ENCODE measurements at places on chromosomes 3 and 15.

DNA sequence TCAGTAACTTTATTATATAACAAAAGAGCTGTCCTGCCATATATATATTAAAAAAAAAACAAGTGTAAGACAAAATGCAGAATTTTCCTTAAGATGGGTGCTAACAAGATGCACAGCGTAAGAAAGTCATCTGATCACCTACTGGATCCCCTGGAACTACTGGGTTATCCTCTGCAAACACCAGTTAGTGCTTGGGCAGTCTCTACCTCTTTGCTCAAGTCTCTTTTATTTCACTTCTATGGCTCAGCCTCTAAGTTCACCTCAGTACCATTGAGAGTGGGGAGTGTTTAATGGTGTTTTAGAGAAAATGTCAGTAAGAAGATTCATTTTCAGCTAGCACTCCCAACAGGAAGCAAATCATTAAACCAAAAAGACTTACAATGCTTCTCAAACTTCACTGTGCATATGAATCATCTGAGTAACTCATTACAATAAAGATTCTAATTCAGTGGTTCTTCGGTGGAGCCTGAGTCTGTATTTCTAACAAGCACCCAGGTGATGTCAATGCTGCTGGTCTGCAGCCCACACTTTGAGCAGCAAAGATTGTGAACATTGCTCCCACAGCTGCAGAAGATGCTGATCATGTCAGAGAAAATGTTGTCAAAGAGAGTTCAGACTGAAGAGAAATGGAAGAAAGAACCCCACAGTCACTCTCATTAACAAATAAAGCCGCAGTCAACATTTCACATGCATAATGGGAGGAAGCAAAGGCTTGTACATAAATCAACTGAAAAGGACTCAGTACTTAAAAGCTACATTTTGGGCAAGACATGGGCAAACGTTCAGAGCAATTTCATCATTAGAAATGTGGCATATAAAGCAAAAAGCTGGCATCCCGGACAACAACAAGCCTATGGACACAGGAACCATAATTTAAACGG is 227.1 kb upstream of the ATP11B start:
- no peak for DNase-seq

- DNase-seq = no peak
Measured at GRCh38 chr3:72950801-72951200, 45.8 kb upstream of the PPP4R2 start.

DNA sequence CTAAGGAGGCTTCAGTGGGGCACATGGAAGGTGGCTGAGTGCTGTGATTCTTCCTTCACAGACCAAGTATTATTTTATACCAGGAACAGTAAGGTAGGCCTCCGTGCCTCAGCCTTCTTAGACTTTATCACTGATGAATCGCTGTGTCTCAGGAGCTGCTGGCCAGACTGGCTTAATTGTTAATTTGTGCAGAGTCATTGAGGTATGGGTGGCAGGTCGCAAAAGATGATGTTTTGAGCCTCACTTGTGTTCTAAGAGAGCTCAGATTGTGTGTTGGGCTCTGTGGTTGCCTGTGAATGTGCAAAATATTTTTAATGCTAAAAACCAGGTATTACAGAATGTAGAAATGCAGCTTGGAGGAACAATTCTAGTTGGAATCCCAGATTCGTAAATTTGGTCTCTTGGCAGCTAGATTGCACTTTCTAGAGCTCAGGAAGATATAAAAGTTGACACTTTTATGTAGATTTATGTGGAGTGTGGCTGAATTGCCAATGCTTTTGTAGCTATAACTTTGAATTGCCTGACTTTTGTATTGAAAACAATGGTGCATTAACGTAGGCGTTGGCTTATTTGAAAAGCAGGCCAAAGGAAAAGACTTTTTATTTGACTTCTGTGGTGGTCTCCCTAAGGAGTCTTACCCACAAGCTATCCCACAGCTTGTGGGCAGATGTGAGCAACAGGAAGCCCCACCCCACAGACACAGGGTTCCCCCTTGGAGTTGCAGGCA is 53.4 kb downstream of the LARS2 start:
- DNase-seq = peak; percentile 8

GRCh38 chr3:43247561-43248184 is 38.7 kb upstream of the SNRK start:
- DNase-seq = no peak

- no peak for DNase-seq
Measured at GRCh38 chr3:157671656-157672055, 168.4 kb upstream of the VEPH1 start.

DNA sequence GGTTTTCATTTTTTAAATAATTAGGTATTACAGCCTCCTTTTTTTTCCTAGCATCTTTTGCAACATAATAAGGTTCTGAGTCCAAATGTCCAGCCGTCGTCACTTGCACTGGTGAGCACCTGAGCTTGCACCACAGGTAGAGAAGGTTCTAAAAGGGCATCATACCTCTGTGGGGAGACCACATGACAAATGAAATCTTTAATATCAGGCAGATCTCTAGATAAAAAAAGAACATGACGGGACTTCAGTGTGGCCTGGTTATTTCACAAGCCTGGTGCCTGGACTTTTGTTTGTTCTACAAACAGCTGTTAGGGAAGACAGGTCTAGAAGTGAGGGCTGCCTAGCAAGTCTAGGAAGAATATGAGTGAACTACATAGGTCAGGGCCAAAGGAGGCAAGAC is 3.6 kb downstream of the ZBED2 start:
- DNase-seq = no peak

DNA sequence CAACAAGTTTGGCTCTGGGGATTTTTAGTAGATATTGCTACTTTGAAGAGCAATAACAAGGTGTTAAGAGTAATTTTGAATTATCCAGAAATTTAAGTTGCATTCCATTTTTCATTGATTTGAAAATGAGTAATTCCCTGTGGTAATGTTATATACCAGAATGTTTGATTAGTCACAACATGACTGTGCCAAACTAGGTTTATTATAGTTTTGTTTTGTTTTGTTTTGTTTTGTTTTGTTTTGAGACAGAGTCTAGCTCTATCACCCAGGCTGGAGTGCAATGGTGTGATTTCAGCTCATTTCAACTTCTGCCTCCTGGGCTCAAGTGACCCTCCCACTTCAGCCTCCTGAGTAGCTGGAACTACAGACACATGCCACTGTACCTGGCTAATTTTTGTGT is 40.7 kb downstream of the CNOT10 start:
- DNase-seq = no peak

- DNase-seq = no peak
Measured at GRCh38 chr15:99819981-99820718, 86.9 kb upstream of the LYSMD4 start.

DNA sequence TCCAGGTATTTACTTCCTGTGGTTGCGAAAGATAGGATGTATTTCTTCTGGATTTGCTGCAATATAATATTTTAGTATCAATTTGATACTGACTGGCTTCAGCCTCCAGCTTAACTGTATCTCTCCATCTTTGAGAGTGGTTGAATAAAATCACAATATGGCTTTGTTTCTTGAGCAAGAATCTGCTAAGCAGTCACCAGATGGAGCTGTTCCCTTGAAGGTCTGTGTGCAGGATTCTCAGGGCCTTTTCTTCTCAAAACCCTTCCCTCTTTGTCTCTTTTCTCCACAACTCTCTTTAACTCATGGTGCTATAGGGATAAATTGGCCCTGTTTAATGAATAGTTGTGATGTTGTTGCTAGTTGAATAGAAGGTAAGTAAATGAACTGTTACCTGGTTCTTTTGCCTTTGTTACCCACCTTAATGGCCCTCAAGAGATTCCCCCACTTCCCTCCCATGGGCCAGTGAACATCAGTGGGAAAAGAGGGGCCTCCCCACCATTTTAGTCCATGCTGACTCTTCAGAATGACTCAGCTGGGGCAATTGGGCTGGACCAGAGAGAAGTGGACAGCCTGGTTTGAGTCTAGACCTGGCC is 34.8 kb upstream of the RAB6B start:
- DNase-seq = peak; percentile 77

DNA sequence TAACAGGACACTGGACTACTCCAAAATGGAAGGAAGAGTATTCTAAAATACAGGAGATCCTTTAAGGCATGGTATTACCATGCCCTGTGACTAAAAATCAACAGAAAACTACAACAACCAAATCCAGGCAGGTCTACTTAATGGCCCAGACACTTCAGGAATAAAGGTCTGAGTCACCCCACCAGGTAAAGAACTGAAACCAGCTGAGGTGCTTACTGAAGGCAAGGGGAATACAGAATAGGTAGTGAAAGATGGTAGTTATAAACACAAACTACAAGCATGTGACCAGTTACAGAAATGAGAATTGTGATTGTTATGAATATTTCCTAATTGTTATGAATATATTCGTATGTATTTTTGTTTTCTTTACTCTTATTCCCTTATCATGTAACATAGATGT is 13.4 kb downstream of the IFT57 start:
- DNase-seq = no peak

DNA sequence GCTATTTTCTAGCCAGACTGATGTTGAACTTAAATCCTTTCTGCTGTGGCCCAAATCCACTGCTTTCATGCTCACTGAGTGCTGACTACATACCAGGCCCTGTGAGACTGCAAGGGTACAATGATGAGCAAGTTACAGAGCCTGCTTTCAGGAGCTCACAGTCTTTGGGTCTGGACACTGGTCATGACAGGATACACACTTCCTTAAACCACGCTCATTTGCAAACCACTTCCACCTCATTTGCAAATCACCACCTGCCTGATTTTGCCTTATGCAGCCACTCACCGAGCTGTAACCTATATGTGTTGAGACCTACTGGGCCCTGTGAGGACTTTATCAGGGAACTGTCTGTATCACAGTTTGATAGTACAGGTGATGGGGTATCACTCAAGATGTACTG is 50.2 kb upstream of the LRRC58 start:
- DNase-seq = no peak

DNA sequence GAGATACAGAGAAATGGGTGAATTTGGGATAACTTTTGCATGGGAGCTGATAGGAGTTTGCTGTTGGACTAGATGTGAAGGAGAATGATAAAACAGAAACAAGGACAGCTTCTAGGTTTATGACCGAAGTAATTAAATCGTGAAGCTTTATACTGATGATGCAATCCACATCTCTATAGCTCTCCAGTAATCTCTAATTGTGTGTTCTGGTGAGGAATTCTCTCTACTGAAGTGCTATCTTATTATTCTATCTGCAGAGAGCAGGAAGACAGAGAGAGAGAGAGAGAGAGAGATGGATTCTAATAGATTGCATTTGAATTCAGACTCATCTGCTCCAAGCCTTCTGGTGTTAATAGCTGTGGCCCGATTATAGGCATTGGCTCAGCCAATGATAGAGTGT is 113.5 kb upstream of the FRMD4B start:
- DNase-seq = no peak

DNA sequence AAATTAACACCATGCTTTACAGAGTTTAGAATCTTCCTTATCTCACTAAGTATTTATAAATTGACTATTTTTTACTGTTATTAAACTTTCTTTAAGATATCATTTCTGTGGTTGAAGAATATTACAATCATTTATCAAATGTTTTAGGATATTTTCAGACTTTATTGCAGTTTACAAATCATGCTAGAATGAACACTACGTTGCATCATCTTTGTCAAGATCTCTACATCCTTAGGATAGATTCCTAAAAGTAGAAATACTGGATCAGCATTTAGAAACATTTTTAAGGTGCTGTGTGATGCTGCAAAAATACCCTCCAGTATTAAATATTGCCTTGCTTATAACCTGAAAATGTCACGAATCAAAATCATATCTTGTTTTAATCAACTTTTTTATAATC is 2.5 kb upstream of the PLD1 start:
- DNase-seq = peak; percentile 52

DNA sequence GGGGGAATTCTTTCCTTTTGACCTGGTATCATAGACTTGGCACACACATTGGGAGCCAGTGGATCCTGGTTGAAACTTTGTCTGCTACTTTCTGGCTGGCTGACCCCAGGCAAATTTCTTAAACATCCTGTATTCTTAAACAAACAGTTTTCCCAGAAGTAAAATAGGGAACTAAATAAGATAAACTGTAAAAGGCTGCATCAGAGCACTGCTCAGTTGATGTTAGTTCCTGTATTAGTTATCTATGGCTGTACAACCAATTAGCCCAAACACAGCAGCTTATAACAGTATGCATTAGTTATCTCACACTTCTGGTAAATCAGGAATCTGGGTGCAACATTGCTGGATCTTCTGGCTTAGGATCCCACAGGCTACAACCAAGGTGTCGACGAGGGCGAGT is 73.1 kb upstream of the SLCO3A1 start:
- DNase-seq = no peak

- DNase-seq = peak; percentile 98
Measured at GRCh38 chr3:116005404-116005803, 382.1 kb downstream of the GAP43 start.

DNA sequence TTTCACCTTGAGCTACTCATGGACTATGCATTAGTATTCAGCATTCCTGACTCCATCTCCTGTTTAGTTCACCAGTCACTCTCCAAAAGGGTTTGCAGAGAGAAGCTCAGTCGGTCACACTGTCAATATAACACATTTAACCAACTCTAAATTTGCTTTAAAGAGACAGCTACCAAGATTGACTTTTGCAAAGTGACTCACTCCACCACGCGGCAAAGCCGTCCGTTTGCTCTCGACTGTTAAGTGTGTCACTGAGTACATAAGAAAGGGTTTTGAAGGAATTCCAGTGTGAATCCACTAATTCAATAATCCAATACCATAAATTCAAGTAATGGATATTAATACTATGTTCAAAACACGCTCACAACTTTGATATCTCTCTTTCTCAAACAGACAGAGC is 1006.7 kb upstream of the NR2F2 start:
- no peak for DNase-seq

- DNase-seq = peak; percentile 67
Measured at GRCh38 chr3:98814817-98815420, 51.8 kb downstream of the ST3GAL6 start.

- no peak for DNase-seq
Measured at GRCh38 chr3:66386011-66386924, 114.6 kb downstream of the LRIG1 start.

- DNase-seq = no peak
Measured at GRCh38 chr15:61080221-61081026, 148.7 kb downstream of the RORA start.

DNA sequence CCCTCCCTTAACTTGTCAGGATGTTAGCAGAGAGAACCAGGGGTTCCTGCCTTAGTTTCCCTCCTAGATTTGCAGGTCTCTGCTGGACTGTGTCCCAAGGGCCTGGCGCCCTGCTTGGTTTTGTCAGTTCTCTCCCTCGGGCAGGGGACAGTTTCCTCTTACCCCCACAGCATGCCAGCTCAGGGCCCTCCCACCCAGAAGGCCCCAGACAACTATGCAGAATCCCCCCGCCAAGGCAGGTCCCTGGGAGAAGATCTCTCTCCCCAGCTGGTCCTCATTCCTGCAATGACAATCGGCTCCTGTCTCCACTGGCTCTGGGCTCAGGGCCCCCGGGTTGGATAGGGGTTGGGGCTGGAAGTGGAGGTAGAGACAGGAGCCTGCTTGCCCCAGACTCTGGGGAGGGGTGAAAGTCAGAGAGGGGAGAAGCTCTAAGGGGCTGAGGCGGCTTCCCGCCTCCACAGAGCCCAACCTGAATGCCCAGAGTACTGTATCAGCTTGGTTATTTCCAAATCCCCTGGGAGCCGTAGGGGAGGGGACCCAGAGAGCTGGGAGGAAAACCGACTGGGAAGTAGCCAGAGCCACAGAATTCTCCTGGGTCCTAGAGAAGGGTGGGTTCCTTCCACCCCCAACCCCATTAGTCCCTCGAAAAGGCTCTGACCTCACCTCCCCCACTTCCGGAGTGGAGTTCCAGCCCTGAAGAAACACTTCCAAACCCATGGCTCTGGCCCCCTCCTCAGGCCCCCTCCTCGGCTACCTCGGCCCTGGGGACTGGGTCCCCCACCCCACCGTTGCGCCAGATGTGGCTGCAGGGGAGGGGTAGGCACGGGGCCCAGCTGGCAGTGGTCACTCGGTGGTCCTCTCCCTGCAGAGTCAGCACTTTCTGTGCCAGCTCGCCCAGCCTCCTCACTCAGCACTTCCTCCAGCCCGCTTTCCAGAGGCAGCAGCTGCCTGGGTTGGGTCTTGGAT is 3.8 kb upstream of the LOXL1 start:
- DNase-seq = peak; percentile 93
